ENCODE measurements at places on chromosomes 11 and 22. TPM values are rescaled to one million over a fixed set of nuclear protein-coding genes. Genes with fewer than 3 reads are reported as not detected.

Gene OR8K1
- total RNA-seq: not detected

Gene WNT7B
- not detected for total RNA-seq

Gene DNAJB13
- not detected for total RNA-seq

Gene MOGAT2
- not detected for total RNA-seq

Gene OR10A2
- total RNA-seq: not detected

Gene INTS4
- total RNA-seq: 17.5 TPM

Gene CARD16
- 83.1 TPM for total RNA-seq

Gene OR10D3
- total RNA-seq: not detected

Gene PANX2
- 0.16 TPM for total RNA-seq

Gene LRRC51
- total RNA-seq: 7.0 TPM

Gene OLFML1
- total RNA-seq: 0.06 TPM

Gene CHRM1
- total RNA-seq: not detected

Gene CRYAB
- total RNA-seq: 1.0 TPM

Measured in bladder microvascular endothelial cell (primary cell).